ENCODE measurements at places on chromosomes 12 and 14.

- DNase-seq = no peak
Measured at GRCh38 chr14:97723351-97723750, 926.2 kb downstream of the VRK1 start.

- no peak for DNase-seq
Measured at GRCh38 chr14:91065266-91065665, 4.8 kb upstream of the RPS6KA5 start.

GRCh38 chr12:54420766-54421144, 1.7 kb upstream of the ITGA5 start:
- DNase-seq = no peak

DNA sequence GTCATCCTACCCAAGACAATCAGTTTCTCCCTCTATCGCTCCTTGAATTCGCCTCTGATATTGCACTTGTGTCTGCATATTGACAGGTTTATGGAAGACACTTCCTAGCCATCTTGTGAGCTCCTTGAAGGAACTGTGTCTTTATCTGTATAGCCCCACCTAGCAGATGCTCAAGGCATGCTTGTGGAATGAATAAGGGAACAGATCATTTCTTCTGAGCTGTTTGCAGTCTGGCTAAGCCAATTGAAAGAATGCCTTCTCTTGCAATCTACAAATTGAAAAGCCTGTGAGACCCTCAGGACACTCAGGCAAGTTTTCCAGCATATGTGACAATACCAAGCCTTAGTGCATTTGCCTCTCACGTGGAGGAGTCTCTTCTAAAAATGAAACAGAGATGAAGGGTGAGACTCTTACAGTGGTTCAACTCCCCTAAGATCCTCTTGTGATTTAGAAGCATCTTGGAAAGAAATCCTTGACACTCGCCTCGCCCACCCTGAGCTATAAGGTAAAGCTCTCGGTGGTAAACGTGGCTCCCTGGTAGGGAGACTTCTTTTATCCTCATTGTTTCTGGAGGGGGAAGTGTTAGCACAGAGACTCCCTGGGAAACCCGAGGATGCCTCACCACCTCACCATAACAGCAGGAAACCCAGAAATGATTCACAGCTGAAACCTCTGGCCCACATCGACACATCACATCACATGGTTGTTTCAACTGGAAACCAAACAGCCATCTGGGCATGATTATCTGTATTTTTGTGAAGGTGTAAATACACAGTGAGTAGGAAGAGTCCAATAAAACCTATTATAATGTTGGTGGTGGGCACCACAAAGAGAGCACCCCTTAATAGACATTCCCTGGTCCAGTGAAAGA, 112.3 kb upstream of the BCL2L14 start:
- no peak for DNase-seq

DNA sequence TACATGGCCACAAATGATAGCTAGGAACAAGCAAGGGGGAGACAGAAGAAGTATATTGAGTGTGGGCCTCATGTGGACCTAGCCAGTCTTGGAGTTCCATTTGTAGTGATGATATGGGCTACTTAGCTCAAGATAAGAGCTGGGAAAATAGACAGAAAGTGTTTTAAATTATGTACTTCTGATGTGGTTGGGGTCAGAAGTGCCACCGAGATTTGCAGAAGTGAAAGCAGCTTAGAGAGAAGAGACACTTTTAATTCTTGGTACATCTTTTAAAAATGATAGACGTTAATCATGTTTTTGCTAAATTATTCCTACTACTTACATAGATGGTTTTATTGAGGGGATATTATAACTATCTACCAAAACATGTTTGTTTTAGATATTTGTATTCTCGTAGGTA, 198.3 kb upstream of the PDZRN4 start:
- DNase-seq = no peak

DNA sequence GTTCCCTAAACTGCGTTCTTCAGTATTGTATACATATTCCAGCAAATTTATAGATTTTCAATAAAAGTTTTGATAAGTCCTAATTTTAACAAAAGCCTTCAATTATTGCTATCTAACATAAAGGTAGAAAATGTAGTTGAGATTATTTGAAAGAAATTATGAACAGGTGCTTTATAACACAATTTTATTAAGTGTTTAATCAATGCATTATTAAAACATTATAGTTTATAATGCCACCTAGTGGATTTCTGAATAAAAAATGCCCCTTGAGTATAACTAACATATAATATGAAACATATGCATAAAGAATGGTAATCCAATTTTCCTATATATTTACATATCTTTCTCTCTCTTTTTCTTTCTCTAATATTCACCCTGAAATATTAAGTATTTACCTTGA, 515.3 kb downstream of the SLC6A15 start:
- DNase-seq = no peak

- no peak for DNase-seq
Measured at GRCh38 chr14:61090432-61091216, 109.6 kb downstream of the SLC38A6 start.

GRCh38 chr14:99860219-99860618, 67.0 kb downstream of the EML1 start:
- no peak for DNase-seq

DNA sequence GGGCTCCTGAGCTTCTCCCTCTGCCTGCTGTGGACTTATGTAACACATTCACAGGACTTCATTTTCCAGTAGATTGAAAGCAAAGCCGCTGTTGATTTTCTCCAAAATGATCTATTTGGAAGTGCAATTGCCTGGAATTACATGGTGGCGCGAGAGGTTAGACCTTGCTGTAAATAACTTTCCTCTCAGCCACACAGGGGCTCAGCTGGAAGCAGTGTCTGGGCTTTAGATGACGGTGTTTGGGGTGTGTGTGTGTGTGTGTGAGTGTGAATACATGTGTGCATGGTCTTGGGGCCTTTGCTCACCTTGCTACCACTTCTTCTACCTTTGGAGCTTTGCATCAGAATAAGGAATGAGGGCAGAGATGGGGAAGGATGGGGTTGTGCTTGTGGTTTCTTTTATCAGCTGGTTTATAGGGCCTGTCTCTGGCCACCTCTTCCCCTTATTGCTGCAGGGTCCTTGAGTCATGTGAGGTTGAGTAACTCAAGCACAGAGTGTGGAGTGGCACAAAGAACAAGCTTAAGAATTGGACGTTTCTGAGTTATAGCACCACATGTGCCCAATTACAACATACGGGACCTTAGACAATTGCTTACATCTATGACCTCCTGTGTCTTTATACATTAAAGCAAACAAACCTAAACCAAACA, 280.6 kb downstream of the NRXN3 start:
- no peak for DNase-seq

- DNase-seq = no peak
Measured at GRCh38 chr12:81249976-81250375, 172.1 kb downstream of the ACSS3 start.

DNA sequence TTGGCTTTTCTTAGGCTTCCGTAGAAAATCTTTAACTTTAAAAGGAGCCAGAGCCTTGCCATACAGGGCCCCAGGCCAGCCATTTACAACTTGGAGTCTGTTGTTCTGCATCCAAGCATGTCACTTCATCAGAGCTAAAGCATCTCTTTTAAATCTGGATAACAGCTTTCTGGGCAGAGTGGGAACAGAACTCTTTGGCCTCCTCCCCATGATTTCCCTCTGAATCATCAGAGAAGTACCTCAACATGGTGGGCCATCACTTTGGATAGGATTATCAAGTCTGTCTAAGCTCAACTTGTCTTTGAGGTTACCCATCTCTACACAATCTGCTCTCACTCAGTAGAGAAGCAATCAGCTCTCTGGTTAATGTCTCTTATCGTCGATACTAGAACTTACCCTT, 170.9 kb downstream of the SLC6A15 start:
- DNase-seq = no peak

- no peak for DNase-seq
Measured at GRCh38 chr12:2247596-2247995, 194.8 kb downstream of the CACNA1C start.

GRCh38 chr12:42277396-42278127, 39.5 kb upstream of the YAF2 start:
- no peak for DNase-seq

DNA sequence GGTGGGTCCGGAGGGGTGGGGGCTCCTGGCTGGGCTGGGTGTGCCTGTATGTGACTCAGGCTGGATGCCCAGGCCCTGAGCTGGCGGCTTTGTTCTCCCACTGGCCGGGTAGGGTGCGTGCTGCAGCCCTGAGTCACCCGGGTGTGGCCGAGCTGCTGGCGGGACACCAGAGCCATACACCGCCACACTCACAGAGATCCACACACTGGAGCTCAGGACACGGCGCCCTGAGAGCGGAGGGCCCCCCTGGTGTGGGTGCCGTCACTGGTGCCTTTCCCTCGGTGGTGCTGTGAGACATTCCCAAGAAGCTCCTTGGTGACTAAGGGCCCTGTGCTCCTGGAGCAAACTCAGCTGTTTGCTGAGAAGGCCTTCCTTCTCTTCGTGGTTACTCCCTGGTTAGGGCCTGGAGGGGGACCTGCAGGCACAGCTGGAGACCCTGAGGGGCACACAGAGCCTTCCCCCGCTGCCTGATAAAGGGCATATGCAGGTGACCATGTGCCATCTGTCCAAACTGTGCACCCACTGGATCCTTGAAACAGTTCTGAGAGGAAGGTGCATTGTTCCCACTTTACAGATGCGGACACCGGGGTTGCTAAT, 44.3 kb downstream of the KRT80 start:
- no peak for DNase-seq

DNA sequence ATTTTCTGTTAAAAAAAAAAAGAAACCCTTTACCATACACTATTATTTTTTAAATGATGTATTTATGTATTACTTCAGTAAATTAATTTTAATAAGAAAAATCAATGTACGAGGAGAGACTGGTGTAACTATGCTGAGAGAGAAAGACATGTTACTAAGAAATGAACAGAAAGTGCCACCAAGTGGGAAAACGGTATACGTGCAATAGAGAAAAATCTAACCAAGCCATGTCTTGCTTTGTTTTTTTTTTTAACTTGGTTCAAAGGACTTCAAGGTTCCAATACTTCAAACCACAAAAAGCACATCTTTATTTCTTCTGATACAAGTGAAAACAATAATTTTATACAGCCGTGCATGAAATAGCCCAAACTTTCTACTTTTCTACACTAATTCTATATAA, 22.9 kb downstream of the NDUFA12 start:
- no peak for DNase-seq

- DNase-seq = no peak
Measured at GRCh38 chr12:101866615-101867373, 10.6 kb upstream of the DRAM1 start.

DNA sequence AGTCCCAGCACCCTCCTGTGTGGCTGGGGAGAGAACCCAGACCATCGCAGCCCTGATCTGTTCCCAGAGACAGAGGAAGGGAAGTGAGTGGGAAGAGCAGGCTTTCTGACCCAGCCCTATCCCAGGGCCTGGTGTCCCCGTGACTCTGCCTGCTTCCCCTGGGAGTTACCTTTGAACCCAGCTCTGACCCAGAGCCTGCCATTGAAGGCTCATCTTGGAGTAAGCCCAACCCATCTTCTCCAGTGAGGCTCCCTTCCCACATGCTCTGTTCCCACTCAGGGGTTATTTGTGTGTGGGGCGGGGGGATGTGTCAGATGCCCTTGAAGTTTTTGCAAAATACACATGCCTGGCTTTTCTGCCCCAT, 6.0 kb downstream of the TMEM63C start:
- DNase-seq = no peak

- DNase-seq = no peak
Measured at GRCh38 chr12:78324234-78324633, 493.5 kb downstream of the NAV3 start.

- DNase-seq = no peak
Measured at GRCh38 chr12:88057994-88058718, 29.0 kb upstream of the C12orf50 start.

- DNase-seq = no peak
Measured at GRCh38 chr14:101634850-101635748, 73.8 kb downstream of the DIO3 start.

GRCh38 chr14:33463731-33464130, 487.1 kb downstream of the EGLN3 start:
- no peak for DNase-seq

DNA sequence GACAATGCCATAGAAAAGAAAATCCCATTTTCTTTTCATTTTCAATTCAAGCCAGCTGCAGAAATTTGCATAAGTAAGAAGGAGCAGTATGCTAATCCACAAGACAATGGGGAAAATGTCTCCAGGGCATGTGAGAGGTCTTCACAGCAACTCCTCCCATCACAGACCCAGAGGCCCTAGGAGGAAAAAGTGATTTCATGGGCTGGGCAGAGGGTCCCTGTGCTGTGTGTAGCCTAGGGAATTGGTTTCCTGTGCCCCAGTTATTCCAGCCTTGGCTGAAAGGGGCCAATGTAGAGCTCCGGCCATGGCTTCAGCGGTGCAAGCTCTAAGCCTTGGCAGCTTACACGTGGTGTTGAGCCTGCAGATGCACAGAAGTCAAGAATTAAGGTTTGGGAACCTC, 211.4 kb downstream of the CCDC59 start:
- DNase-seq = no peak

DNA sequence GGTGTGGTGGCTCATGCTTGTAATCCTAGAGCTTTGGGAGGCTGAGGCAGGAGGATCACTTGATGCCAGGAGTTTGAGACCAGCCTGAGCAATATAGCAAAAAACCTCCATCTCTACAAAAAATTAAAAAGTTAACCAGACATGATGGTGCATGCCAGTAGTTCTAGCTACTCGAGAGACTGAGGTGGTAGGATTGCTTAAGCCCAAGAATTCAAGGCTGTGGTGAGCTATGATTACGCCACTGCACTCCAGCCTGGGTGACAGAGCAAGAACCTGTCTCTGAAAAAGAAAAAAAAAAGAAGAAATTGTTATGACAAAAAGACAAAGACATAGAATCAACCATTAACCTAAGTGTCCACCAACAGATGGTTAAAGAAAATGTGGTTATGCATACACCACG, 2.1 kb upstream of the ATP23 start:
- no peak for DNase-seq

GRCh38 chr12:34390846-34391700, 368.8 kb downstream of the ALG10 start:
- DNase-seq = no peak

GRCh38 chr12:27657296-27657695, 39.0 kb upstream of the REP15 start:
- no peak for DNase-seq

- no peak for DNase-seq
Measured at GRCh38 chr12:88431246-88431645, 149.0 kb downstream of the KITLG start.

Data from cortex of kidney (tissue), 1 donor.